ENCODE measurements at places on chromosomes 1 and 21. TPM values are rescaled to one million over a fixed set of nuclear protein-coding genes. Genes with fewer than 3 reads are reported as not detected.

- peaks cover 5% of the 10 kb centered on the region for H3K27me3 ChIP-seq
- no peak for DNase-seq
- no peak overlapping the region for H3K4me3 ChIP-seq
- no peaks in the 10 kb centered on the region for H3K36me3 ChIP-seq
- H3K27ac ChIP-seq: no peak overlapping the region
Measured at GRCh38 chr1:114289306-114289705, 135.6 kb upstream of the SYT6 start.

DNA sequence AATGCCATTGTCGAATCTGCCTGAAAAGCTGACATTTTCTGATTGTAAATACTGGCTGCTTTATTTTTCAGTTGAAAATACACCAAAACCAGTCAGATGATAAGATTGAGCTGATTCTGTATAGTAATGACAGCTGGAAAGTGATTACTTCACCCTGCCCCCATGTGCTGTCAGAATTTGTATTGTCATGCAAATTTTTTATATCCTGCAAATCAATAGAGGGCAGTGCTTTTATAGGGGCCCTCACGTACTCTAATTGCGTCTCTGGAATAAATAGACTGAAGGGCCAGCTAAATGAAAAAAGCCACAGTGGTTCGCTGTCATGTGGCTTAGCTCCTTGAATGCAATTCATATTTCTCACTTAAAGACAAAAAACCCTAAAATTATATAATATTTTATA is 208.6 kb downstream of the LHX8 start:
- H3K36me3 ChIP-seq: no peaks in the 10 kb centered on the region
- no peak overlapping the region for H3K27ac ChIP-seq
- H3K27me3 ChIP-seq: no peaks in the 10 kb centered on the region
- H3K4me3 ChIP-seq: no peak overlapping the region
- no peaks in the 10 kb centered on the region for H3K4me1 ChIP-seq

- no peaks in the 10 kb centered on the region for H3K4me1 ChIP-seq
- no peak overlapping the region for H3K4me3 ChIP-seq
- H3K27ac ChIP-seq: no peak overlapping the region
- no peak for DNase-seq
Measured at GRCh38 chr1:197441999-197442414, 174.0 kb downstream of the CRB1 start.

GRCh38 chr1:151529781-151530180 is 10.3 kb upstream of the TUFT1 start:
- H3K4me3 ChIP-seq: no peak overlapping the region
- no peaks in the 10 kb centered on the region for H3K36me3 ChIP-seq
- DNase-seq: no peak

- DNase-seq: no peak
- no peaks in the 10 kb centered on the region for H3K27me3 ChIP-seq
- no peaks in the 10 kb centered on the region for H3K36me3 ChIP-seq
- H3K4me3 ChIP-seq: no peak overlapping the region
- peaks cover 13% of the 10 kb centered on the region for H3K4me1 ChIP-seq
- no peak overlapping the region for H3K27ac ChIP-seq
Measured at GRCh38 chr21:24289539-24289938, 1317.7 kb downstream of the MRPL39 start.

GRCh38 chr1:66464802-66465201 is 69.2 kb upstream of the SGIP1 start:
- H3K27ac ChIP-seq: no peak overlapping the region
- no peak for DNase-seq
- H3K27me3 ChIP-seq: peaks cover 20% of the 10 kb centered on the region
- H3K36me3 ChIP-seq: no peaks in the 10 kb centered on the region
- no peaks in the 10 kb centered on the region for H3K4me1 ChIP-seq

DNA sequence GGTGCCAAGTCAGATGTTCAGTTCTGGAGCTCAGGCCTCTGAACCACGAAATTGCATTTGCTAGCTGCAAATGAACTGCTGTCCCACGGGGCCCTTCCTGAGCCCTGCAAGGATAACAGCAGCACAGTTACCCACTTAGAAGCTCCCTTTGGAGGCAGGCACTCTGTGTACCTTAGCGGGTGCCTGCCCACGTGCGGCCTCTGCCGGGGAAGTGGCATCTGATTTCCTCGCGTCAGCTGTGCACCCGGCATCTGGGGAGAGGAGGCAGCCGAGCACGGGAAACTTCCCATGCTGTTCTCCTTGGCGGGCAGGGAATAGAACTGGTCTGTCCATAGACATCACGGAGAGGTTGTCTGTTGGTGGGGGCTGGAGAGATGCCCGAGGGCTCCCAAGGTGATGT is 148.0 kb upstream of the C1orf174 start:
- H3K36me3 ChIP-seq: no peaks in the 10 kb centered on the region
- no peak overlapping the region for H3K4me3 ChIP-seq
- no peak overlapping the region for H3K27ac ChIP-seq
- peaks cover 22% of the 10 kb centered on the region for H3K4me1 ChIP-seq
- H3K27me3 ChIP-seq: no peaks in the 10 kb centered on the region

- DNase-seq: no peak
- H3K4me1 ChIP-seq: peaks cover 2% of the 10 kb centered on the region
- no peak overlapping the region for H3K4me3 ChIP-seq
- H3K27ac ChIP-seq: no peak overlapping the region
- H3K36me3 ChIP-seq: no peaks in the 10 kb centered on the region
- H3K27me3 ChIP-seq: peaks cover 6% of the 10 kb centered on the region
Measured at GRCh38 chr1:67575861-67576260, 109.1 kb upstream of the GADD45A start.

DNA sequence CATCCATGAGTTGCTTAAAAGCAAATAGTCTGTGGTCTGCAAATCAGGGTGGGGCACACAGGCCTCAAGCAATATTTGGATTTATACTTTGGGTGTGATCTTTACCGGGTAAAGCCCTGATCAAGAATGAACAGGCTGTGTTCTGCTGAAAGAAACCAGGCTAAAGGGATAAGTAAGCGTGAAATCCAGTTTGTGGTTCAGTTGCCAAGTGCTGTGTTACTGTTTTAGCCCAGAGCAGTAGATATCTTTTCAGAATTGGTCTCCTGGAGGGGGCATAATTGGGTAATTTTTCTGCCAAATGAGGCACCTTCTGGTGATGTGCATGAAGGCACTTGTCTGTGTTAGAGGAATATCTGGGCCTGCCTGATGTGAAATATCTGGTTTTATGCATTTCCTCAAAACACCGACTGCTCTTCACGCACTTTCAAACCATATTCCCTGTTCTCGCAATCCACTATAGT is 21.4 kb downstream of the AIM2 start:
- H3K27ac ChIP-seq: peak overlapping the region; percentile 60
- peaks cover 73% of the 10 kb centered on the region for H3K36me3 ChIP-seq
- peaks cover 40% of the 10 kb centered on the region for H3K4me1 ChIP-seq
- no peaks in the 10 kb centered on the region for H3K27me3 ChIP-seq
- H3K4me3 ChIP-seq: no peak overlapping the region

Gene KRTAP11-1
- not detected for total RNA-seq

DNA sequence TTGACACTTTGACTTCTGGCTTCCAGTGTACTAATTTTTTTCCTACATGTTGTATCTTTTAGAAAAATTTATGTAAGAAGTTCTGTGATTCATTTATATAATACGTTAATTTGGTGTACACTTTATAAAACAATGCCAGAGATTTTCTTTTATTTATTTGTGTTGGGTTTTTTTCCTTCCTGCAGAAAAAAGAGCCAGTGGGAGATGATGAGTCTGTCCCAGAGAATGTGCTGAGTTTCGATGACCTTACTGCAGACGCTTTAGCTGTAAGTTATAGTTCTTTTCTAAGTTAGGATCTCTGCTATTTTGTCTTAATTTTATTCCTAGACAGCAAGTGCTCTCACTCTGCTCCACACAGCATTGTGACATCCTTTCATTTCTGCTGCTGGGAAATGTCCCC is 14.4 kb downstream of the SARS1 start:
- H3K27me3 ChIP-seq: no peaks in the 10 kb centered on the region
- H3K27ac ChIP-seq: no peak overlapping the region
- H3K36me3 ChIP-seq: peaks cover 66% of the 10 kb centered on the region
- DNase-seq: no peak
- no peak overlapping the region for H3K4me3 ChIP-seq

Gene GPR37L1
- total RNA-seq: not detected

Gene SIM2
- total RNA-seq: not detected

DNA sequence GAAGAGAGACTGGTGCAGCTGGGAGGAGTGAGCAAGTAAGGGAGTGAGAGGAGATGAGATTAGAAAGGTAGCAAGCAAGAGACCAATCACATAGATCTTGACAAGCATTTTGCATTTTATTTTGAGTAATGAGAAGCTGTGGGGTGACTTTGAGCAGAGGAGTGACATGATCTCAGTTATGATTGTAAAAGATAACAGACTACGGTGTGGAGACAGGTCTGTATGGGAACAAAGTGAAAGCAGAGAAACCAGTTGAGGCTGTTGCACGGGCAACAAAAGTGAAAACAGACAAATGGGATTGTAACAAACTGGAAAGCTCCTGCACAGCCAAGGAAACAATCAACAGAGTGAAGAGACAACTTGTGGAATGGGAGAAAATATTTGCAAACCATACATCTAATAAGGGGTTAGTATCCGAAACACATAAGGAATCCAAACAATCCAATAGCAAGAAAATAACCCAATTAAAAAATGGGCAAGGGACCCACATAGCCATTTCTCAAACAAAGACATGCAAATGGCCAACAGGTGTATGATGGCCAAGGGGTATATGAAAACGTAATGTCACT is 68.4 kb downstream of the SNRPE start:
- H3K27me3 ChIP-seq: peaks cover 9% of the 10 kb centered on the region
- no peaks in the 10 kb centered on the region for H3K36me3 ChIP-seq

- H3K4me3 ChIP-seq: no peak overlapping the region
- H3K27ac ChIP-seq: no peak overlapping the region
- no peaks in the 10 kb centered on the region for H3K4me1 ChIP-seq
- no peaks in the 10 kb centered on the region for H3K27me3 ChIP-seq
- no peak for DNase-seq
Measured at GRCh38 chr1:49197081-49197480, 420.4 kb upstream of the BEND5 start.

Gene IGSF9
- not detected for total RNA-seq

Gene ANXA9
- not detected for total RNA-seq

Gene LCE2B
- not detected for total RNA-seq

Gene C1orf105
- not detected for total RNA-seq

- H3K36me3 ChIP-seq: no peaks in the 10 kb centered on the region
- no peak overlapping the region for H3K4me3 ChIP-seq
- no peak overlapping the region for H3K27ac ChIP-seq
- DNase-seq: no peak
Measured at GRCh38 chr1:56385314-56385713, 194.0 kb downstream of the PLPP3 start.

Gene UMODL1
- not detected for total RNA-seq

DNA sequence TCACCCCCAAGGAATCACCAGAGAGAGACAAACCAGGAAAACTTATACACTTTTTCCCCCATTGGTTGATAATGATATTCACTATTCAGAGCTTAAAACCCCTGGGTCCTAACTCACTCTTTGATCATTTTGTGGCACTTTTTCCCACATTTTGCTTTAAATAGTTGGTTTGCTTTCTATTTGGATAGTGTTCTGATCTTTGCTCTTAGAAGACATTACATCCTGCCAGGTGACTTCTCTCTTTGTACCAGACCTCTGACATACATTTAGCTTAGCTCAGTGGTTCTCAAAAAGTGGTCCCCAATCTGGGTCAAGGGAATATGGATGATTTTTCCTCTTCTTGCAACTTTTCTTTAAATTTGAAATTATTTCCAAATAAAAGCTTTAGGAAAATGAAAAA is 228.4 kb downstream of the RPS6KC1 start:
- H3K27ac ChIP-seq: no peak overlapping the region
- H3K4me3 ChIP-seq: no peak overlapping the region
- H3K36me3 ChIP-seq: peaks cover 2% of the 10 kb centered on the region
- no peaks in the 10 kb centered on the region for H3K4me1 ChIP-seq
- DNase-seq: no peak

DNA sequence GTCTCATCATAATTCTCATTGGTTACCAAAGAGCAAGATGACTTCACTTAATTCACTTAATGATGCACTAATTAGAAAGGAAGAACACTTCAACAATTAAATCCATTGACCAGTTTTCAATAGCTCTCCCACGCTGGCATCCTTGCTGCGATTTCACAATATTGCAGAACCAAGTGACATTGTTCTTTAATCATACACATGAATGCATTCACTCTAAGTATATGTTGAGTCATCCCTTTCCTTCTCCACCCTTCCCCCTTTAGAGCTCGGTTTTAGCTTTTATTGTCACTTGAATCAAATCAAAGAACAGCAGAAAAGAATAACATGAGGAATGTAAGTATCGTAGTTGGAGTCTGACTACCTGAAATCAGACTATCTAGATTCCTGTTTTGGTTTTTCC is 233.6 kb upstream of the FMN2 start:
- no peak for DNase-seq
- H3K4me3 ChIP-seq: no peak overlapping the region
- peaks cover 2% of the 10 kb centered on the region for H3K27me3 ChIP-seq
- no peak overlapping the region for H3K27ac ChIP-seq

GRCh38 chr1:192564099-192564498 is 11.5 kb upstream of the RGS1 start:
- H3K4me3 ChIP-seq: no peak overlapping the region
- H3K4me1 ChIP-seq: peaks cover 42% of the 10 kb centered on the region
- peaks cover 2% of the 10 kb centered on the region for H3K36me3 ChIP-seq

GRCh38 chr1:23356471-23357137 is 12.5 kb upstream of the HNRNPR start:
- peaks cover 5% of the 10 kb centered on the region for H3K4me1 ChIP-seq
- H3K27ac ChIP-seq: no peak overlapping the region
- H3K36me3 ChIP-seq: peaks cover 35% of the 10 kb centered on the region

GRCh38 chr21:25638660-25639550 is at the start of gene JAM2:
Gene JAM2, plus strand, starts transcription at chr21:25639258. Its CDS starts 564 bp downstream, at chr21:25639822.
- H3K27me3 ChIP-seq: peaks cover 51% of the 10 kb centered on the region
- H3K4me1 ChIP-seq: peaks cover 14% of the 10 kb centered on the region
- peak; percentile 33 for DNase-seq
- H3K27ac ChIP-seq: no peak within 1 kb of the TSS
- H3K36me3 ChIP-seq: no peaks in the 10 kb centered on the region

DNA sequence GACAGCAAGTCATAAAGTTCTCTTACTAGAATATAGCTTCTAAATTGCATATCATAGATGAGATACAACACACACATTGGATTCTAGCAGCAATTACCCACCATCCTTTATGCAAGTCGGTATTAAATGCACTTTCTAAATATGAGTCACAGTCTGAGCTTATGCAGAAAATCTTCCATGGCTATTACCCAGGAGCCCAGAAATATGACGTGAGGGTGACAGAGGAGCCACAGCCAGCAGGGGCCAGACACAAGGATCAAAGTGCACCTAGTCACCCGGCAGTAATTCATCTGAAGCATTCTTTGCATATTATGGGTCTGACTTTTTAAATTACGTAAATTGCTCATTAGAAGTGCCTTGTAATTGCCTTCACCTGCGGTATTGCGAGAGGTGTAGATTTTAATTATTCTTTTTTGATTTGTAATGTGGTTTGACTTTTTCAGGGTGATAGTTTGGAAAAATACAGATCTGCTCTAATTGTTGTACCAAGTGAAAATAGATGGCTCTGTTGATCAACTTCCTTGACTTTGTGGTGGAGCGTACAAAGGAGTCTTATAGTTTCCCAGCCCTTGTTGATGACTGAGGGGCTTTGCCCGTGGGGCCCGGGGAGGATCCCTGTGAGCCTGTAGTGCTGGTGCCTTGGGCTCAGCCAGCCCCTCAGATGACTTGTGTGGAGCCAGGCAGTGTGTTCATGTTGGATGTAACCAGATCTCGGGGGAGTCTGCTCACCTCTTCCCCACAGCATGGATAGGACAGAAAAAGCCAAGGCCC is 470.0 kb upstream of the VAMP3 start:
- H3K4me1 ChIP-seq: no peaks in the 10 kb centered on the region
- DNase-seq: peak; percentile 9
- no peak overlapping the region for H3K4me3 ChIP-seq
- peaks cover 12% of the 10 kb centered on the region for H3K27me3 ChIP-seq
- H3K27ac ChIP-seq: no peak overlapping the region

Gene NBPF6
- total RNA-seq: not detected

Gene NTMT2
- total RNA-seq: not detected

Data from activated CD8-positive, alpha-beta T cell treated with anti-CD3 and anti-CD28 coated beads, Interleukin-2, amount 10 ng/mL, durations not matched to agents 7 days and 5 days (primary cell).